H1 (cell line): ENCODE measurements at places on chromosomes 5 and 9.

DNA sequence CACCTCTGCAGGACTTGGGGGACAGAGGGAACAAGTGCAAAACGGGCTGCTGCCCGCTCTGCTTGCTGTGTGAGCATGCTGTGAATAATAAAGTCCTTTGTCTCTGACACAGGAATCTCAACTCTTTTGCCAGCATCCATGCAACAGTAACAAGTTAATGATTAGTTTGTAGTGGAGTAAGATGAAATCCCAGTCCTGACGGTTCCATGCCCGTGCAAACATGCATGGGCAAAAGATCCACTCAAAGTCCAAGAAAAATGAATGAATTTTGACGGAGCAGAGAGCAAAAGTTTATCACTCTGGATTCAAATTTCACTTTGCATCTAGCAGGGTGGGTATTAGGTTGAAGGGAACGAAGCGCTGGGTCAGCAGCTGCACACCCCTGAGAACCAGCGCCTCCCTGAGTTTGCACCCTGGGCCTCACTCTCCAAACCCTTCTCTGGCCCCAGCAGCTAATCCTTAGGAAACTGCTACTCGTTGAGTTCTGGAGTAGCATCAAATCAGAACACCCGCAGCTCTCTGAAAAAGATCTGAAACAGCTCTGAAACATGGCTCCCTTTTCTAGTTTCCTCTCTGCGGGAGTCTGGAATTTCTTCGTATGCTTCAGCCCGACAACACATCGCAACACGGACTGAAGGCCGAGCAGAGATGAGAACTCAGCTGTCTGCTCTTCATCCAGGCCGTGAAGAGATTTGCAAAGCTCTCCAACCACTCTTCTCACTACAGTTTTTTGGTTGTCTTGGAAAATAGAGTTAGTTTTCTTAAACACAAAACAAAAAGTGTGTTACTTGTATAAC, 45.6 kb upstream of the RUFY1 start:
- no peak overlapping the region for H3K27ac ChIP-seq
- DNase-seq = no peak
- H3K27me3 ChIP-seq = no peaks in the 10 kb centered on the region
- H3K4me3 ChIP-seq = no peak overlapping the region
- H3K4me1 ChIP-seq = no peaks in the 10 kb centered on the region
- H3K36me3 ChIP-seq = no peaks in the 10 kb centered on the region

DNA sequence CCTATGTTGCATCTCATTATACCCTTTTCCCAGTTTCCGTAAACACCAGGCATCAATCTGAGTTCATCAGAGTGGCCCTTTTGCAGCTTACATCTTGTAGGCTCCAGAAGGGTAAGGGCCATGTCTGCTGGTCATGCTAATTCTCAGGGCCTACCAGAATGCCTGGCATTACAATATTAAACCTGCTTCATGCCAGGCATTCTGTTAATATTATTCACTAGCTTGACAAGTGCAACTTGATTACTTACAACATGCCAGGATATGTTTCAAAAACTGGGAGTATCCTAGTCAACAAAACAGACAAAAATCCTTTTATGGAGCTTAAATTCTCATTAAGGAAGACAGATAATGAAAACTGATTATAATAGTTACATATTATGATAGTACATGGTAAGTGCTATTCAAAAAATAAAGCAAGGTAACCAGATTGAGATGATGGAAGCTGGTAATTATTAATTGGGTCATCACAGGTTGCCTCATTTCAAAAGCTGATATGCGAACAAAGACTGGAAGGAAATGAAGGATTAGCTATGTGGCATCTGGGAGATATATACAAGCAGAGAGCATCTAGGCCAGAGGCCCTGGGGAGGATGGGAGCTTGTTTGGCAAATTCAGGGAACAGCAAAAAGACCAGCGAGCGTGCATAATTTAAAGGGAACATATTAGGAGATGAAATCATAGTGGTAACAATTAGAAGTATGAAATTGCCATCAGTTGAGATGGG, 406.3 kb downstream of the DMRT2 start:
- no peak overlapping the region for H3K4me3 ChIP-seq
- H3K27me3 ChIP-seq = no peaks in the 10 kb centered on the region
- no peaks in the 10 kb centered on the region for H3K4me1 ChIP-seq
- DNase-seq = no peak

DNA sequence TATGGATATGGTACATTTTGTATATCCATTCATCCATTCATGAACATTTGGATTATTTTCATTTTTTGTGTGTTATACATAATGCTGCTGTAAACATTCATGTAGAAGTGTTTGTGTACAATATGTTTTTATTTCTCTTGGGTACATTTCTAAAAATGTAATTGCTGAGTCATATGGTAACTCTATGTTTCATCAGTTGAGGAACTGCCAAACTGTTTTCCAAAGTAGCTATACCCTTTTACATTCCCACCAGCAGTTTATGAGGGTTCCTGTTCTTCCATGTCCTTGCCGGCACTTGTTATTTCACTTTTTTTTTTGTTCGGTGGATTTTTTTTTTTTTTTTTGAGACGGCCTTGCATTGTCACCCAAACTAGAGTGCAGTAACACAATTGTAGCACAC, 54.0 kb upstream of the MCCC2 start:
- H3K27me3 ChIP-seq = no peaks in the 10 kb centered on the region
- no peaks in the 10 kb centered on the region for H3K4me1 ChIP-seq
- H3K4me3 ChIP-seq = no peak overlapping the region
- no peak overlapping the region for H3K27ac ChIP-seq
- no peak for DNase-seq

GRCh38 chr5:78416677-78417425, 56.4 kb downstream of the SCAMP1 start:
- no peaks in the 10 kb centered on the region for H3K36me3 ChIP-seq
- DNase-seq = no peak
- H3K4me1 ChIP-seq = no peaks in the 10 kb centered on the region
- no peak overlapping the region for H3K4me3 ChIP-seq
- no peak overlapping the region for H3K27ac ChIP-seq

GRCh38 chr5:170634256-170634990, 130.6 kb downstream of the KCNIP1 start:
- H3K36me3 ChIP-seq = no peaks in the 10 kb centered on the region
- peaks cover 17% of the 10 kb centered on the region for H3K4me1 ChIP-seq
- DNase-seq = no peak
- H3K27me3 ChIP-seq = no peaks in the 10 kb centered on the region

DNA sequence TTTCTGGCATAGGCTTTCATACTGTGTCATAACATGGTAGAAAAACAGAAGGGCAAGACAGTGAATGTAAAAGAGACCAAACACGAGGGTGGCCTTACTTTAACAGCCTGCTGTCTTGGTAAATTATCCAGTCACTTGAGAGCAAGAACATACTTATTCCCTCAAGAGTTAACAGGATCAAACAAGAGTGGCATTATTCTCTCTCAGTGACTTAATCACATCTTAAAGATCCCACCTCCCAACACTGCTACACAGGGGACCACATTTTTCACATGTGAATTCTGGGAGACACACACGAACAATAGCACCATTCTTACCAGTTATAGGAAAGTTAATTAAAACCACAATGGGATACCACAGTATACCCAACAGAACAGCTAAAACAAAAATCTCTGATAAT, 898.0 kb upstream of the C9orf72 start:
- no peak for DNase-seq
- no peaks in the 10 kb centered on the region for H3K27me3 ChIP-seq
- H3K4me1 ChIP-seq = no peaks in the 10 kb centered on the region
- no peak overlapping the region for H3K27ac ChIP-seq
- no peak overlapping the region for H3K4me3 ChIP-seq

DNA sequence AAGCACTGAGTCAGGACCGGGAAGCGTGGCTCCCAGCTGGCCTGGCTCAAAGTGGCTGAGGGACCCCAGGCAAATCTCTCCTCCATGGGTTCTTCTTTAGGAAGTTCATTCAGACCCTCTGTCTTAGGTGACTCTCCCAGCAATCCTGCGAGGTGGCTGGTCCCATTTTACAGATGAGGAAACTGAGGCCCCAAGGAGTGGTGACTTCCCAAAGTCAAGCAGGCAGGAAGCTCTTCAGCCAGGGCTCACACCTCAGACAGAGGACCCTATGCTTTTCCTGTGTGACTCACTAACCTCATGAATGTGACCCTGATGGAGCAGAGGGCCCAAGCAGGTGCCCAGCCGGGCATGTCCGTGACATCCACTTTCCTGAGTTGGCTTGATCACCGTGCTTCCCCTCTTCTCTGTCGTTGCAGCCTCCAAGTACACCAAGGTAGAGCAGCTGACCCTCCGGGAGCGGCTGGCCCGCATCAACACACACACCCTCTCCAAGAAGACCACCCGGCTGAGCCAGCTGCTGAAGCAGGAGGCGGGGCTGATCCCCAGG, 36.5 kb downstream of the ARHGEF37 start:
- no peak overlapping the region for H3K4me3 ChIP-seq
- H3K36me3 ChIP-seq = no peaks in the 10 kb centered on the region
- no peak overlapping the region for H3K27ac ChIP-seq
- no peaks in the 10 kb centered on the region for H3K27me3 ChIP-seq
- no peaks in the 10 kb centered on the region for H3K4me1 ChIP-seq

GRCh38 chr9:126955811-126956210, 41.2 kb downstream of the RALGPS1 start:
- H3K36me3 ChIP-seq = no peaks in the 10 kb centered on the region
- no peaks in the 10 kb centered on the region for H3K27me3 ChIP-seq
- no peak overlapping the region; the same call in 1 of the 2 replicates for H3K27ac ChIP-seq
- no peaks in the 10 kb centered on the region for H3K4me1 ChIP-seq

- peak; percentile 90 for DNase-seq
- peak within 1 kb of the TSS; percentile 59; the same call in 1 of the 2 replicates for H3K27ac ChIP-seq
- H3K4me1 ChIP-seq = peaks cover 9% of the 10 kb centered on the region
- peaks cover 4% of the 10 kb centered on the region; the same call in 1 of the 2 replicates for H3K36me3 ChIP-seq
- H3K27me3 ChIP-seq = no peaks in the 10 kb centered on the region
Measured at GRCh38 chr5:112860929-112861637, at the start of gene SRP19. Gene SRP19, plus strand, starts transcription at chr5:112861287. Its CDS starts 90 bp downstream, at chr5:112861377.

DNA sequence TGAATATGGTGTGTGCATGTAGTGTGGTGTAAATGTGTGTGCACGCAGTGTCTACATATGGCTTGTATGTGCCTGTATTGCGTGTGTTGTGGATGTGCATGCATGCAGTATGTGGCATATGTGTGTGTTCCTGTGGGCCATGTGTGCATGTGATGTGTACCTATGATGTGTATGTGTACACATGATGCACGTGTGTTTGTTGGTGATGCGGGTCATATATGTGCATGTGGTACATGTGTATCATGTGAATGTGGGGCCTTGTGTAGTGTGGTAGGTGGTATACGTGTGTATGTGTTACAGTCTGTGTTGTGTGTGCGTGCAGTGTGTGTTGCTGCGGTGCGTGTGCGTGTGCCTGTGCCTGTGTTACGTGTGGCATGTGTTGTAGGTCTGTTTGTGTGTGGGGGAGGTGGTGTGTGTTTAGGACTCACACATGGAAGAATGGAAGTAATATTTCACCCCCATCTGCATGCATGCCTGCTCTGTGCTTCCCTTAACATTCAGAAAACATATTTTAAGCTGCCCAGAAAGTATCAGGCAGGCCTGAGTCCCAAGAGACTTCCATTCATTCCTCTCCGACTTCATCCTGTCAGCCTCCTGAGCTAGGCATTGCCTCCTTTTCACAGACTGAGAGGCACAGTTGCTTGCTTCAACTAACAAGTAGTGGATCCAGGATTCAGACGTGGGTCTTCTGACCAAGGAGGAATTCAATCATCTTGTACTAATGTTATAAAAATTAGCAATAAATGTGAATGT, 55.4 kb upstream of the RUFY1 start:
- H3K27ac ChIP-seq = no peak overlapping the region
- H3K27me3 ChIP-seq = no peaks in the 10 kb centered on the region
- H3K4me1 ChIP-seq = no peaks in the 10 kb centered on the region
- no peaks in the 10 kb centered on the region for H3K36me3 ChIP-seq
- no peak overlapping the region for H3K4me3 ChIP-seq

- no peaks in the 10 kb centered on the region for H3K27me3 ChIP-seq
- H3K27ac ChIP-seq = no peak overlapping the region
- H3K4me1 ChIP-seq = no peaks in the 10 kb centered on the region
Measured at GRCh38 chr5:72383280-72383679, 63.1 kb downstream of the PTCD2 start.

GRCh38 chr5:143165049-143165880, 238.2 kb downstream of the NR3C1 start:
- no peaks in the 10 kb centered on the region for H3K4me1 ChIP-seq
- no peaks in the 10 kb centered on the region for H3K36me3 ChIP-seq
- H3K27me3 ChIP-seq = no peaks in the 10 kb centered on the region
- no peak overlapping the region for H3K4me3 ChIP-seq

DNA sequence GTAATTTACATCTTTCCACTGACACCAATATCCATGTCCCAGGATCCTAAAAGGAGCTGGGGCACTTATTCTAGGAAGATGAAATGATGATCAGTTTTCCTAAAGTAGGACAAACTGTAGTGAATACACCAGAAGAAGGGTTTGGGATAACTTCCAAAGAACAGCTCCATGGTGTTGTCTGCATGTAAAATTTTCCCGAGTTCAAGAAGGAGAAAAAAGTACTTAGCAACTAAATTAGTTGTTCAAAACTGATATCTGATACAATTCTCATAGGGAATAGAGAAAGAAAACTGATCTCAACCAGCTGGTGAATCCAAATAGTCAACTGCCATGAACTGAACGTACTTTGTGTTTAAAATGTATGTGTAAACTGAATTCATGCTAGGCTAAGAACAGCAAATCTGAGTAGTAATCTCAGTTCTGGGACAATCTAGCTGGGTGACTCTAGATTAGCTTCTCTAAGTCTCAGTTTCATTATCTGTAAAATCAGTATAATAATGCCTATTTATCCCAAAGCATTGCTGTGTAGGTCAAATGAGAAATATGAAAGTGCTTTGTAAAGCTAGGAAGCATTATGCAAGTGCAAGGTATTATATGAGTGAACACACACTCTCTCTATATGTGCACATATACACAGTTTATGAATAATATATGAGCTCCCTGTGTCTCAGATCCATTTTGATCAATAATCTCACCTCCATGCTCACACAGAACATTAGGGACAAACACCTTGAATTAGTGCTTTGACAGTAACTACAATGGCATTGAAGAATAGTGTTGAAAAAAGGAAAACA, 357.7 kb downstream of the SLIT3 start:
- no peak overlapping the region for H3K4me3 ChIP-seq
- H3K27me3 ChIP-seq = no peaks in the 10 kb centered on the region
- no peaks in the 10 kb centered on the region for H3K4me1 ChIP-seq

DNA sequence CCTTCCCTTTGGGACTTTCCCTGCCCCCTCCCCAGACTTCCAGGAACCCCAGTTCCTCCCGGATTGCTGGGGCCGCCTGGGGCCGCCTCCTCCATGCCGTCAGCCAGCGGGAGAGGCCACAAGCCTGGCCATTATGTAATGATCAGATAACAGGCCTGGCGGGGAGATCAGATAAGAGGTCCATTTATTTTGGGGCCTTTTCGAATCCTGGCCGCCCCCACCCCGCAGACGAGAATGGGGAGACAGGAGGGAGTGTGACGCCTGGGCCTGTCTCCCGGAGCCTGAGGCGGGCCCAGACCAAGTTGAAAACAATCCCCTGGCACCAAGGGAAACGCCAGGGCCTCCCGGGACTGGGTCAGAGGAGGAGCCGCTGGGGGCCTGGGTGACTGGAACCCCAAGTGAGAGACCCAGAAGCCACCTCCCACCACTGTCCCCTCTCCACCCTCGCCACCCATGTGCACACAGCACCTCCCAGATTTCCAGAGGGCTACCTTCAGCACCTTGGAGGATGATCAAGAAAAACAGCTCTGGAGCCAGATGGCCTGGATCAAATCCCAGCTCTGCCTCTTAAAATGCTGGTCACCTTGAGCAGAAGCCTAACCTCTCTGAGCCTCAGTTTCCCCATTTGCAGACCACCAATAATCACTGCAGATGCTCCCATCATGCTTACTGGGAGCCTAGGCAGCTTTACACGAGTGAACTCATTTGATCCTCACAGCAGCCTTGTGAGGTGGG, 7.8 kb downstream of the ENG start:
- no peak for DNase-seq
- H3K36me3 ChIP-seq = no peaks in the 10 kb centered on the region
- no peaks in the 10 kb centered on the region for H3K27me3 ChIP-seq
